ENCODE measurements at places on chromosomes 5 and 9.

DNA sequence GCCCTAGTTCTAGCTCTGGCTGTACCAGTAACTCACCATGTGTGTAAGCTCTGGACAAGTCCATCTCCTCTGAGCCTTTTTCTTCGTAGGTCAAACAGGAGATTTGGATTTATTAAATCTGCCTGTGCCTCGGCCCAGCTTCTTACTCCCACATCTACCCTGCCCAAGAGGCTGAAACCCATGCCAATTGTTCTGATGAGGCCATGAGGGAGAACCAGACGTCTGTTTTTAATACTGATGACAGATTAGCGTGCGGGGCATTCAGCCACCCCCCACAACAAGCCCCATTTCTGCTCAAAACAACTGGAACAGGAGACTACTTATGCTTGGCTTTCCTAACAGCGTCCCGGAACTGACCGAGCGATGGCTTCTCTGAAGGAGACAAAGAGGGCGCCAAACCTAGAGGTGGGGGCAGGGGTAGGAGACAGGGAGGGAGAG lies 81.2 kb upstream of the TRIM32 start:
- DNase-seq: no peak

DNA sequence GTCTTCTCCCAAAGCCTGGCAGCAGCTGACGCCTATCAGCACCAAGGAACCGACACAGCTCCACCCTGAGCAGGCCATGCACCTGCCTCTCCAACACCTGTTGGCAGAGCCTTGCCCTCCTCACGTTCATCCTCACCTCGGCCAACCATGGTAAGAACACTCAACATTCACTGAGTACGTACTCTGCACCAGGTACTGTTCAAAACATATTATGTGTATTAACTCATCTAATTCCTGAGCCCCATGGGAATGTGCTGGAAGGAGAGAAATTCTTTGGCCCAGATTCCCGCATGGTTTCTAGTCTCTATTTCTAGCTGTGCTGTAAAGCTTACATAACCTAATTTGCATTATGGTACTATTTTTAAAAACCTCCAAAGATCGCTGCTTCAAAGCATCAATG lies 86.1 kb downstream of the GPR21 start:
- no peak for DNase-seq

DNA sequence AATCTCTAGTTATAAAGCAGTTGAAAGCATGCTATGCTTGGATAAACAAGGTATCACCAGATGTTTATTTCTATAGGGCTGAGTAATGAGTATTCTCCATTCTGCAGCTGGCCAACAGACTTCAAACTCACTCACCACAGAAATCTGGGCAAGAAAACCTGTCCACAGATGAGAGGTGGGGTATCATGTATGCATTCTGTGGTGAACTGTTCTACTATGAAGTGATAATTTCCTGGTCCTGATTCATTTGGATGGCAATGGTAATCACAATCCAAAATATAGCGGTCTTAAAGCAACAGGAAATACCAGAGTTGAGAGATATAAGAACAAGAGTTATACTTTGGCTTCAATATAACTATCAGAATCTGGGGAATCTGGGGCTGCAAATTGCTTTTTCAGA lies 65.9 kb upstream of the EFNA5 start:
- DNase-seq: no peak

- DNase-seq: no peak
These were observed 383.9 kb downstream of the SH3GL2 start for GRCh38 chr9:17962747-17963146.

DNA sequence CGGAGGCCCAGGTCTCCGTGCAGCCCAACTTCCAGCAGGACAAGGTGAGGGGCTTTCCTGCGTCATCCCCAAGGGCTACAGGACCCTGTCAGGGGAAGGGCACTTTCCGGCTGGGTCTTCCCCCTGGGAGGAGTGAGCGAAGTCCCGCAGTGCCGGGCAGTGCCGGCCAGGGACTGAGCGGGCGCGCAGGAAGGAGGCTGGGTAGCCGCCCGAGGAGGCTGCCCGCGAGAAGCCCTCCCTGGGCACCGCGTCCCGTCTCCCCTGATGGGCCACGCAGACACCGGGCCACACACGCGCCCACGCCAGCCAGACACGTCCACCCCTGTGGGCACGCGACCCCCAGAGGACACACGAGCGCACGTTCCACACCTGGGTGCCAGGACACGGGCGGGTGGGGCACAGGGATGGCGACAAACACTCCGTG lies 357 bp downstream of the PTGDS start:
- DNase-seq: no peak

DNA sequence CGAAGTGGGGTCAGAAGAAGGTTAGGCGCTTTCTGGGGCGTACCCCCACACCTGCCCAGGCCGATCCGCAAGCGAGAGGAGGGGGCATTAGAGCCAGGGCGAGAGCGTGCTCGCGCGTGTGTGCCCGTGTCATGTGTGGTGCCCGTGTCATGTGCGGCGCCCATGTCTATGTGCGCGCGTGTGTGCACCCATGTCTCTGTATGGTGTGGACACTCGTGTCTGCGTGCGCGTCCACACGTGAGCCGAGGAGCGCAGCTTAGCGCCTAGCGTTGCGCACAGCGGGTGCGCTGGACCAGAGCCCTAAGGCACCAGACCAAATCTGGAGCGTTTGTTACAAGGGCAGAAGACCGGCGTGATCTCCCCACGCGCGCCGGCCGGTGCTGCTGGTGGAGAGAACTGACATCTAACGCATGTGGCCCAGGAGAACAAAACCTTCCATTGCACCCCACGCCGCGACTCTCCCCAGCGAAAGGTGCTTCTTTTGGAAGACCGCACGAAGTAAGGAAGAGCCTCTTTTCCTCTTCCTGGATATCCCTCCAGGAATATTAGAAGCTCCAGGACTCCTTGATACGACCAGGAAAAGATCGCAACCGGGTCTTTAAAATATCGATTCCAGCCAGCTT lies 644 bp downstream of the NIM1K start:
- no peak for DNase-seq

DNA sequence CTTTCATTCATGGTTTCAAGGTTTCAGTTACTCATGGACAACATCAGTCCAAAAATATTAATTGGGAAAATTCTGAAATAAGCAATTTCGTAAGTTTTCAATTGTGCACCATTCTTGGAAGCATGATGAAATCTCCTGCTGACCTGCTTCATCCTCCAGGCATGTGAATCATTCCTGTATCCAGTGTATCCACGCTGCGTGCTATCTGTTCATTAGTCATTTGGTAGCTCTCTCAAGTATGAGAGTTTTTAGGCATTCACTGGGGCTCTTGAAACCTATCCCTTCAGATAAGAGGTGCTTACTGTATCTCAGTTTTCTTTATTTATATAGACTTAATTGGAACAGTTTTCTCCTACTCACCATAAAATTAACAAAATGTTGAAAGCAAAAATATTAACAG lies 293.0 kb downstream of the CDH12 start:
- no peak for DNase-seq

DNA sequence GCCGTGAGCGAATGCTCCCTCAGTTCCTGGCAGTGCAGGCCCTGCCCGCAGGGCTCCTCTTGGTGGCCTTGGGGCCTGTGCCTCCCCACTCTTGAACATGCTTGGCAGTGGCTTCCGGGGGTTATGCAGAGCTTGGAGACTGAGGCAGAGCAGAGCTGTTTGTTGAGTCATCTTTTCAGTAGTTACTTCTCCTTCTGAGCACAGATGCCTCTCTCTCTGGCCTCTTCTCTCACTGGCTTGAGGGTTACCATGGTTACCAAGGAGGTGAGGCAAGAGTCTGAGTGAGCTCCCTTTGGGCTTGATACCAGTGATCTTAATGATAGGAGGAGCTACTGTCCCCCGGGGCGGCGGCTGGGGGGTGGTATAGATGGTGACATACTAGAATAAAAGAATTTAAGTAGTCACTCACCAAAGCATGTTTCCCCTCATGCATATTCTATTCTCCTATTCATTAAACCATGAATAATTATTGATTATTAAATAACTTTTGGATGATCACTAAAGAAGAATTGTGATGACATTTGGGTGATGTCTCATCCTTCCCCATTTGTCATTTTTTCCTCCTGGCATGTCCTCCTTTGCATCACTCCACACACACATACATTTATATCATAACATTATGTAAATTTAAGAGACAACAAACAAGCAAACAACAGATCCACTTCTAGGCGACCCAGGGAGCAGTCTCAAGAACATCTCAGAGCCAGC lies 111.1 kb downstream of the ARHGAP26 start:
- no peak for DNase-seq

DNA sequence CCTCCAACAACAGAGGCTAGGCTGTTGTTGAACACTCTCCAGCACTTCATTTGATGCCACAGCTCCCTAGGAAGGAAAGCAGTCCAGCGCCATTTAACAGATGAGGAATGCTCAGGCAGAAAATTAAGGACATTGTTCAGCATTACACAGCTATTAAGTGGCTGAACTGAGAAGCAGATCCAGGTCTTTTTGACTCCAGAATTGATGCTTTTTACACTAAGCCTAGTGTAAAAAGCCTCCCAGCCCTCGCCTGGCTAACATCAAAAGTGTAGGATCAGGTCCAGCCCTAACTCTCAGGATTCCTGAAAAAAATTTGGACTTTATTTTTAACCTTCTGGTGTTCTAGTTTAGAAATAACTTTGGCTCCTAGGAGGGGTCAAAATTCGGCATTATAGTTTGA lies 106.4 kb upstream of the SMC5 start:
- DNase-seq: no peak

GRCh38 chr5:133225671-133226152 lies 173.9 kb downstream of the HSPA4 start:
- no peak for DNase-seq

DNA sequence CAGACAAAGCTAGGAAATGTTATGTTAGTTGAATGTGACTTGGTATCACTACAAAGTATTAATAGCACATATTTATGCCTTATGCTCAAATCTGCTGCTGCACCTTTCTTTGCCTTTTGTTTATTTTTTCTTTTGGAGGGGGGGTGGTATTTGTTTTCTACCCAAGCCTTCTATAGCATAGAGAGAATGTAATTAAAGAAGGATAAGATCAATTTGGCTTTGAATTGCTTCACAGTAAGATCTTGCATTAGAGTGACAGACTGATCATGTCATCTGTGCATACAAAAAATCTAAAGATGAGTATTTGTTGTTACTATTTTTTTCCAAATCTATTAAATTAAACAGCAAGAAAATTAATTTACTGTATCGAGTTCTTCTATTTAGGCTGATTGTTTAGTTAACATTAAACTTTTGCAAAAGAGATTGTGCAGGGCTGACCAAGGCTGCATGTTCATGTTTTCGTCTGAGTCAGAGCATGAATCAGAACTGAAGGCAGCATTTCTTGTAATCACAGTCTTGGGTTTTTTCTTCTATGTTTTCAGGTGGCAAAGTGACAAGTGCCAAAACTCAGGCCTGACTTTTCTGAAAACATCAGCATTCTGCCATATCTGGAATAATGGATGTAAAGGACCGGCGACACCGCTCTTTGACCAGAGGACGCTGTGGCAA lies 1007.1 kb upstream of the WWC1 start:
- DNase-seq: no peak

GRCh38 chr9:26057050-26057449 lies 378.8 kb upstream of the TUSC1 start:
- no peak for DNase-seq

GRCh38 chr5:170747357-170747756 lies 36.2 kb upstream of the GABRP start:
- DNase-seq: no peak

DNA sequence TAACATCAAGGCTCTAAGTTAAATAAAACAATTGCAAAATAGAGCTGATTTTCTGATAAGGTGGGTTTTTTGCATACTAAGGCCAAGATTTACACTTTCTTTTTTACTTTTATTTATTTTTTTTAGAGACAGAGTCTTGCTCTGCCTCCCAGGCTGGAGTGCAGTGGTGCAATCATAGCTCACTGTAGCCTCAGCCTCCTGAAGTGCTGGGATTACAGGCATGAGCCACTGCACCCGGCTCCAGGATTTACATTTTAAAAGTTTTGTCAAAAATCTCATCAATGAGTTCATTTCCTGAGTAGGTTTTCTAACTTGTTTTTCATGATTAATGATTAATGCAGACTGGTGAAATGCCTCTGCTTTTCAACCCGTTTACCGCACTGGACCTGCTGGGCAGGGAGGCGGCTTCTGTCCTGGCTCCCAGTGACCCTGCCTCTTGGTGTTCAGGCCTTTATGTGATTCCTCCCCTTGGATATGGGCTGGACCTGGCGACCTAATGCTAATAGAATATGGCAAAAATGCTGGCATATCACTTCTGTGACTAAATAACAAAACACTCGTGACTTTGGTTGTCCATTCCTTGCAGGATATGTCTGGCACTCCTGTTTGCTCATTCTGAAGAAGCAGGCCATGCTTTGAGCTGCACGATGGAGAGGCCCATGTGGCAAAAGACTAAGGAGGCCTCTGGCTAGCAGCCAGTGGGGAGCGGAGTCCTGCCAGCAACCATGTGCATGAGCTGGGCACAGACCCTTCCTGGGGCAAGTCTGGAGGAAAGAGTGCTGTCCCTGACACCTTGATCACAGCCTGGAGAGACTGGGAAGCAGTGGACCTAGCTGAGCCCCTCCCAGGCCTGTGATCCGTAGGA lies 72.2 kb upstream of the PTCH1 start:
- no peak for DNase-seq

GRCh38 chr5:111432883-111433536 lies 79.3 kb downstream of the STARD4 start:
- DNase-seq: no peak

GRCh38 chr5:116564312-116564711 lies 10.3 kb downstream of the SEMA6A start:
- DNase-seq: no peak

- no peak for DNase-seq
These were observed 142.6 kb downstream of the SLF1 start for GRCh38 chr5:94761055-94761454.

- DNase-seq: no peak
These were observed 60.3 kb upstream of the NEK6 start for GRCh38 chr9:124197177-124198095.

- DNase-seq: no peak
These were observed 217.2 kb upstream of the DAPK1 start for GRCh38 chr9:87280421-87280820.

- no peak for DNase-seq
These were observed 1.6 kb downstream of the CLPTM1L start for GRCh38 chr5:1343315-1343751.

DNA sequence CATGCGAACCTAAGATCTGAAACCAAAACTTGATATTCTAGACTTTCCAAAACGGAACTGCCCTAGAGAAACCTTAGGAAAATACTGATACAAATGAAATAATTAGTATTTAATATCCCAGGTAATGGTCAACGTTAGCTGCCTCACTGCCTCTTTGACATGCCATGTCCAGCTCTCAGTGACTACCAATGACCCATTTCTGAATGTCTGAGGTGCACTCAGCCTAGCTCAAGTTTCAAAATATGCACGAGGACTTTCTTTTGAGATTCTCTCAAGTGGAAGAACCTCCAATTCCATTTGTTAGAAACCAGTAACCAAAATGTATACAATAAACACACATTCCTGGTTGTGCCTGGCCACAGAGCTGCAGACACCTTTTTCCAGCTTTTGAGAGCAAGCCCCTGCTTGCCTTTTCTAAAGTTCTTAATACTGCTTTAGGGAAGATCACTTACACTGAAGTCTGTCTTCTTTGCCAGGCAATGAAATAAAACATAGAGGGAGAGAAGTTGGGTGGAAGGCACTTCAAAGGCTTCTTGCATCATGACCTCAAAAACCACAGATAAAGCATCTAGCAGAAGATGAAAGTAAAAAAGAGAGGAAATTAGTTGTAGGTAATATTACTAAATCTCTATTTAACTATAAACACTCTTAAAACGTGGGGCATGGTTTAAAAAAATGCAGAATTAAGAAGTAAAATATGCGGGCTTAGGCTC lies 87.9 kb downstream of the MRPS27 start:
- DNase-seq: no peak

- DNase-seq: no peak
These were observed 166.7 kb downstream of the PAPPA start for GRCh38 chr9:116320290-116320689.
